Immature natural killer cell (primary cell): ENCODE measurements at places on chromosomes 4 and X.

DNA sequence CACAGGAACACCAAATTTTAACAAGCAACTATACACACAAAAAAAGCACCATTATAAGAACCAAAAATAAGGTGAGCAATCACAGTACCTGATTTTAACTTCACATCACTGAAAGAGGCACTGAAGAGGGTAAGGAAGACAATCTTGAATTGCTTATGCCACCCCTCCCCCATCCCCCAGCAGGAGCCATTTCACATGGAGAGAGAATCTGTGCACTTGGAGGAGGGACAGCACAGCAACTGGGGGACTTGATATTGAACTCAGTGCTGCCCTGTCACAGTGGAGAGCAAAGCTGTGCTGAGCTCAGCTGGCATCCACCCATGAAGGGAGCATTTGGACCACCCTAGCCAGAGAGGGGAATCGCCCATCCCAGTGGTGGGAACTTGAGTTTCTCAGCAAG, 56.0 kb downstream of the NUDT11 start:
- DNase-seq: no peak

- DNase-seq: no peak
Observed at GRCh38 chrX:109943740-109944092, 59.2 kb upstream of the TMEM164 start.

- DNase-seq: no peak
Observed at GRCh38 chr4:53355930-53356521, 9.8 kb downstream of the SCFD2 start.

DNA sequence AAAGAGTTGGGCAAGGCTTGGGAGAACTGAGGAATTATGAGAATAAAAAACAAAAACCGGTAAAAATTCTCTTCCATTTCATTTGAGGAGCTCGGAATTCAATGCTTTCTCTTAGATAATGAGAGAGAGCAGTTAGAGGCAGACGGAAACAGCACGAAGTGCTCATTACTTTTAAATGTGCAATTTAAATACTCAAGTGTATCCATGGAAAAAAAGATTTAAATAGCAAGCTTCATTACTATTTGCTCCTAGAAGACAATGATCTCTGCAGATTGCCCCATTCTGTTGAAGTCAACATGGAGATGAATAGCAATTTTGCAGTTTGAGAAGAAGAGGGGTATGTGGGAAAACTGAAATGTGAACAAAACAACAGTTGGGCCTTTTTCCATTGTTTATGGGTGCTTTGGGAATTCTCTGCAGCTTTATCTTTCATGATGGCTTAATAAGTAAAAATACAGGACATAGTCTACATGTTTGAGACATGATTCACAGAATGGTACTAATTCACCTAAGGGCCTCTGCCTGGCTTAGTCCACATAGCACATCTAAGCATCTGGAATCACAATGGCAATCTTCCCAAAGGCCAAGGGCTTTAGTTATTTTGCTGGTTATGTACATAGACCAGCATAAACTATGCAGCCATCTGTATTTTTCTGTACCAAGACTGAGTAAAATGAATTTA, 512.7 kb upstream of the FAT1 start:
- no peak for DNase-seq

GRCh38 chr4:104429150-104429741, 65.4 kb downstream of the CXXC4 start:
- DNase-seq: no peak

GRCh38 chr4:95409127-95409526, 139.6 kb downstream of the UNC5C start:
- no peak for DNase-seq

DNA sequence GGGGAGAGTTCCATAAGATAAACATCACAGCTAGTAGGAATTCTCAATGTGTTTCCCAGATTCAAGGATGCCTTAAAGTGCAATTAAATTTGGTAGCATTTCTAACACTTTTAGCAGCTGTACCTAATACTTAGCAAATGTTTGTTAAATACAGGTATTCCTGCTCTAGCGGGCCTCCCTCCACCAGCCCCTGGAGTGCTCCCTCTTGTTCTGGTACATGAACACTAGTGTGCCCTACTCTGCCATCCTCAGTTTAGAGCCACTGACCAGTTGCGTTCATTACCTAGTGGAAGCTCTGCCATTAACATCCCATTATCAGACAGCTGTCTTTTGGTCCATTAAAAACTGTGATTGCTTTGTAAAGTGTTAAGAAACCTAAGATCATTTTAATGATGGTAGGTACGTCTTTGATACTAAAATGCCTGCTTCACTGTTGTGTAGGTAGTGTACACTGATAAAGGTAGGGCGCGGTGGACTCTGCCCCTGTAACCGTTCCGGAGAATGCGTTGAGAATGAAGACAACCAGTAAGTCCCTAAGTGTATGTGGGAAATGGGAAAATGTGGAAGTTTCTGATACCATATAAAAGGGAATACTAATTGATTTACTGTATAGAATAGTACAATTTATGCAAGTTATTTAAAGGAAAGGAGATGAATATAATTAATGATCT, 21.7 kb downstream of the KIAA0232 start:
- DNase-seq: no peak

- no peak for DNase-seq
Observed at GRCh38 chr4:40238700-40239548, 42.1 kb downstream of the RHOH start.

GRCh38 chrX:39162322-39162735, 361.1 kb downstream of the MID1IP1 start:
- DNase-seq: no peak

DNA sequence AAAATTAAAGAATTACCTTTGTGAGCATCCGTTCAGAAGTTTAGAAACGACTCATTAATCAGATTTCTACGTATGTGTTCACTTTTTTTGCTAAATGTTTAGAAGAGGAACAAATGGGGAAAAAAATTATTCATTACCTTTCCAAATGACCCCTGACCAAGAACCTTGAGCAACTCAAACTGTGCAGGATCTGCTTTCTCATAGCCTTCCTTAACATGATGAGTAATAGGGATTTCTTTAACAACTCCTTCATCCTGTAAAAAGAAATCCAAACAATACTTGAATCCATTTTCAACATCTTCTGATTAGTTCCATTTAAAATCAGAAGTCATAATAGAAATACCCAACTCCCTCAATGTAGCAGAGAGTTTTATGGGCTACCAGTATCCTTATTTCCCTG, 32.1 kb downstream of the RPS6KA6 start:
- DNase-seq: no peak

DNA sequence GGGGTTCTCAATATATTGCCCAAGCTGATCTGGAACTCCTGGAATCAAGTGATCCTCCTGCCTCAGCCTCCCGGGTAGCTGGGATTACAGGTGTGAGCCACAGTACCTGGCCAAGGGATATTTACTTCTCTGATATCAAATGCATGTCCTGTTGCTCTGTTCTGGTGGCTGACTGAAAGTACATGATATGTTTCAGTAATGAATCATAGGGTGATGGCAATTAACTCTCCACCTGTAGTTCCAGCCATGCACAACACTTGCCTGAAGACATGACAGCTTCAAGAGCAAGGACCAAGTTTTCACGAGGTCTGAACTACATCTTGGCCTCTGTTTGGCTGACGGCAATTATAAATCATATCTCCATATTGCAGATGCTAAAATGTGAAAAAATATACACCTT, 9.1 kb downstream of the ZCCHC4 start:
- no peak for DNase-seq

GRCh38 chr4:83783215-83783614, 247.3 kb downstream of the GPAT3 start:
- DNase-seq: no peak

DNA sequence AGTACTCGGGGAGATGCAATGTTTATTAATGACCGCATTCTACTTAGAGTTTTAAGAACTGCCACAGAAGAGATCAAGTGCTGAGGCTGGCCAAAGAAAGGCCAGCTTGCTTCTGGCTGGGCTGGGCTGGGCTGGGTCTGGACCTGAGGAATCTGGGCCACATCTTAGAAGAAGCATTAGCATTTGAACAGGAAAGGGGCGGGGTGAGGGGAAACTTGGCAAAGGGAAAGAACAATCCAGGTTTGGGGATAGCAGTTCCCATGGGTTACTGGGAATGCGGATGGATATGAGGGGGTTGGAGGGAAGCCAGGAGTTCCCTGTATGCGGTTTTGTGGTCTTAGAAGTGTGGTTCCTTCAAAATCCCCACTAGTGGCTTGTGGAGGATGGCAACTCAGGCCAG, 83.3 kb downstream of the CLDN34 start:
- no peak for DNase-seq

- DNase-seq: no peak
Observed at GRCh38 chr4:112704991-112705845, 68.3 kb downstream of the LARP7 start.

GRCh38 chr4:184028561-184029374, 123.7 kb downstream of the STOX2 start:
- peak; percentile 6 for DNase-seq

GRCh38 chr4:137422666-137423065, 109.6 kb downstream of the PCDH18 start:
- no peak for DNase-seq

GRCh38 chrX:42094218-42094617, 170.9 kb upstream of the CASK start:
- DNase-seq: no peak

GRCh38 chrX:129793604-129794191, 13.9 kb downstream of the SASH3 start:
- DNase-seq: no peak

- DNase-seq: no peak
Observed at GRCh38 chrX:2828959-2829411, 255 bp downstream of the GYG2 start.

GRCh38 chrX:22746081-22746480, 253.7 kb upstream of the DDX53 start:
- DNase-seq: no peak

GRCh38 chr4:139563515-139563914, 7.5 kb upstream of the SETD7 start:
- DNase-seq: no peak

DNA sequence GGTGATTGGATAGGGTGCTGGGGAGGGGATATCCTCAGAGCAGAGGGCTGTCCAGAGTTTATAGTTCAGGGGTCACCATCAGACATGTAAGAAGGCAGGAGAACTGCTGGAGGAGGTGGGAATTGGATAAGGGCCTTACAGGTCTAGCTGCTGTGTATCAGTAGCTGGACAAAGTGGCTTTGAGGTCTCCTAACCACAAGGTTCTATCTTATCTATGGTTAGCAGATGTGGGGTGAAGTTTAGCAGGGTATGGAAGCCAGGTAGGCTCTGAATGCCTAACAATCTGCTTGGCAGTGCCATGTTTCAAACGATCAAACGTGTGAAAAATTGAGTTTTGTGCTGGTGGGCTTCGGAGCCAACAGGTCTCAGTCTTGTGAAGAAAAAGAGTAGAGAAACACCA, 32.1 kb upstream of the MAGEA8 start:
- no peak for DNase-seq

DNA sequence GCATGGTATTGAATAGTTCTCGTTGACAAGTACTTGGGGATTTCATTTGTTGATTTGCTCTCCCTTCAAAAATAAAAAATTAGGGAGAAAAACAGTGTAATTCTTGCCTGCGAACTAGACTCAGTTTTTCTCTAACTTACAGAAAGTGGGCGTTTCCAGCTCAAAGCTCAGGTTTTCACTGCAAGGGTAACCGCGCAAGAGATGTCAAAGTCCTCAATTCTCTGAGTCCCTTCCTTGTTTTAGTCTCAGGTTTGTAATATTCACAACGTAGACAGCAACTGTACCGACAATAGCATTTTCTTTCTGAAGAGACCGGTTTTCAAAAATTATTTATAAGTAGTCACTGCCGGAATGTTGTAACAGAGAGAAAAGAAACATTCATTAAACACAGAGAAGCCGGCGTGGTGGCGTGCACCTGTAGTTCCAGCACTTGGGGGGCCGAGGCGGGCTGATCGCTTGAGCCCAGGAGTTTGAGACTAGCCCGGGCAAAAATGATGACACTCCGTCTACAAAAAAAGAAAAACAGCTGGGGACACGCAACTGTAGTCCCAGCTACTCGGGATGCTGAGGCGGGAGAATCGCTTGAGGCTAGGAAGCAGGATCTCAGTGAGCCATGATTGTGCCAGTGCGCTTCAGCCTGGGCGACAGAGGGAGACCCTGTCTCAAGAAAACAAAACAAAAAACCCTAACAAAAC, 774 bp downstream of the ZCCHC4 start:
- DNase-seq: no peak

DNA sequence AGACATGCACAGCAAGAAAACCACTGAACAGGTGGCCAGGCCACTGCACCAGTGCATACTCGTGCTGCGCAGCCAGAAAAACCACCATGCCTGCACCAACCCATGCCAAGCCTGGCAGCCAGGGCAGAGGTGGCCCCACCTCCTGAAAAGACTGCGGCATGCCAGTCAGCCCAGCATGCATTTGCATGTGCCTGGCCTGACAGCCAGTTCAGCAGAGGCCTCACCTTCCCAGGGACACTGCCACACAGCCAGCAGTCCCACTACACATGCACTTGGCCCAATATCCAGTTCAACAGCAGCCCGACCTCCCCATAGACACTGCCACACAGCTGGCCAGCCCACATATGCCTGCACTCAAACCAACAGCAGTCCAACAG, 43.5 kb upstream of the DDX60 start:
- DNase-seq: no peak

DNA sequence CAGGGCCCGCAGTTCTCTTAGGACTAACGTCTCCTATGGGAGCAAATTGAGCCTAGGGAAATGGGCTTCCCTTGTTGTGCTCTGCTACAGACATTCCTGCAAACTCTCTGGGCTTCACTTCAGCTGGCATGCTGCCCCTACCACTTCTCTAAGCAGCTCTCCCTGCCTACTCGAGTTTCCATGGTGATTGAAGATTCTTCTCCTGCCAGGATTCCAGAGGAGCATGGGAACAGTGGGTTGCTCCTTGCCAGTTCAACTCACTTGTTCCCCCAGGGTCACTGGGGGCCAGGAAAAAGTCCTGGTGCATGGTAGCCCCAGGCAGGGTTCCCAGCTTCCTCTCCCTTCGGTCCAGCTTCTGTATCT, 21.1 kb upstream of the WDR17 start:
- DNase-seq: no peak

DNA sequence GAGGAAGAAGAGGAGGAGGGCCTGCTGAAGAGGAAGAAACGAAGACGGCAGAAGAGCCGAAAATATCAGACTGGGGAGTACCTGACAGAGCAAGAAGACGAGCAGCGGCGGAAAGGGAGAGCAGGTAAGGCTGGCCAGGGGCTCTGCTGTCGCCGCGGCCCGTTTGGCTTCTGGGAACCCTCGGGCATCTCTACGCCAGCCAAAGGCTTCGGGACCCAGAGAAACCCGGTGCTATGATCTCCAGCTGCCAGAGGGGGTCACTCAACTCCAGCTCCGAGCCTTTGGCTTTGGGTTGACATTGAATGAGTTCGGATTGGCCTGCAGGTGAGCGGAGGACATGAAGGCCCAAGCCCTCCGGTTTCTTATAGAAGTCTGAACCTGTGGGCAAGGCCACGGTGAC, 42.8 kb downstream of the BCORL1 start:
- DNase-seq: no peak

DNA sequence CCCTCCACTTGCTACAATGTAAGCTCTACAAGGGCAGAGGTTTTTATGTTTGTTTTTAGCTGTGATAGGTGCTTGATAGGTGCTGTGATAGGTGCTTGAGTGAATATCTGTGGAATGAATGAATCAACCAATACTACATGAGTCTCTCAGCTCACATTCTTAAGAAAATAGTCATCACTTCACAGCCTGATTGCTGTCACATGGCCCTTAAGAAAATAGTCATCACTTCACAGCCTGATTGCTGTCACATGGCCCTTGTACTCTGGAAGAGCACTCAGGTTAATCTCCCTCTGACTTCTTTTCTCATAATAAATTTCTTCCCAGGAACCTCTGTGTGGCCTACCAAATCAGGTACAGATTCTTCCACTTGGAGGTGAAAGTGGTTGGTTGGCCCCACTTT, 335.2 kb downstream of the TENM3 start:
- DNase-seq: no peak
